ENCODE measurements at places on chromosomes 12 and 14.
A peak's percentile ranks its signal among the peaks of the same experiment; 100 is the strongest.

GRCh38 chr12:85309125-85309566, 29.1 kb downstream of the ALX1 start:
- DNase-seq, result no peak

DNA sequence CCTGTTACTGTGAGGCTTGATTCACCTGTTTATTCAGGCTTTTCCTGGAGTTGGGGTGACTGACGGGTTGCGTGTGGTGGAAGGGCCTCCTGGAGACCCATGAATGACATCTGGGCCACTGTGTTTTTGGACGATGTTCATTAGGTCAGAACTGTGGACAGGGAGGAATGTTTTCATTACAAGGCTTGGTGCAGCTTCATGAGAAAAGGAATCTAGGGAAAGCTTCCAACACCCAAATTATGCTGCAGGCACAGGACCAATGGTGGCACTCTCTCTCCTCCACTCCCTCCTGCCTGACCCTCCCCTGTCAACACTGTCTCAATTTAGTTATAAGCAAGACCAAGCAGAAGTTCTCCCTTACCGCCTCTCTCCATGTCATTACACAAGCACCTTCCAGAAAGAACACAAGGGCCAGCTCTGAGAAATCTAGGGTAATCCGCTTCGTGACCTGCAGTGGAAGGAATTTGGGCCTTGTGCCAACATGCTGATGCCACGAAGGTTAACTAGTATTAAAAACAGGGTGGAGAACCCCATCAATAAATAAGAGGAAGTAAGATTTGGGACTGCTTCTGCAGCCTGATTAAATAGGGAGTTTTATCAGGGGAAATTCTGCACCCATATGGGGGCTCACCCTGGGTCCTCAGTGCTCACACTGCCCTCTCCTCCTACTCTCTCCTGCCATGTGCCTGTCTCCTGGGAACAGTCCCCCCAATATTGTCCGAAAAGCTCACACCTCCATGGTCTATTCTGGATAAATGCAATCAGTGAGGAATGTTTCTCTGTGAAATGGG, 200.3 kb downstream of the KTN1 start:
- no peak for DNase-seq

DNA sequence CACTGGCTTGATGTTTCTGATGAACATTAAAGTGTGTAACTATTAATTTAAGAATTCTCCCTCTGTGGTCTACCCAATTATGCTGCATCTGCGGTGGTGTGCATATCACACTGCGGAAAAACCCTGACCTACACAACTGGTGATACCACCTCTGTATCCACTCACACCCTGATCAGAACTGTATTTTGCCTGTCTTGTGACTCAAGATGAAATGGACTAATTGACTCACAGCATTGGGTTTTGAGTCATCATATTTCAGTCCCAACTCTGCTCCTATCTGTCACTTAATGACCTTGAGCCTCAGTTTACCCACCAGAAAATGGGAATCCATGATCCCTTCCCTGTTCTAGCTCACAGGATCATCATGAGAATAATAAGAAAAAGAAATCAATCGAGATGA, 65.6 kb downstream of the NUAK1 start:
- no peak for DNase-seq

DNA sequence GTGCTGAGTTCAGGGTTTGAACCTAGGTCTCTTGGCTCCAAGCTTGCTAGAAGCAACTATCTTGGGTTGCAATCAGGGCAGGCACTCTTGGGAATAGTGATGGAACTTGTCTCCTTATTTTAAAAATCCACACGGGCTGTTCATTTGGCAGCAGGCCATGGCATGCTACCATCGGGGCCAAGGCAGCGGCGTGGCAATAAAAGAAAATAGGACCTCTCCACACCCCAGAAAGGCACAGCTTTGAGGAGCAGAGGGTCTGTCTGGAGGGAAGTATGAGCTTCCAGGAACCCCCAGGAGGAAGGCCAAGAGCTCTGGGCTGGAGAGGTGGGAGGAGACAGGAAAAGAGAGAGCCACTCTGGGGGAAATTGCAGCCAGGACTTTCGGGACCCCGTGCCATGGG, 15.3 kb downstream of the RPS6KL1 start:
- DNase-seq, result no peak

DNA sequence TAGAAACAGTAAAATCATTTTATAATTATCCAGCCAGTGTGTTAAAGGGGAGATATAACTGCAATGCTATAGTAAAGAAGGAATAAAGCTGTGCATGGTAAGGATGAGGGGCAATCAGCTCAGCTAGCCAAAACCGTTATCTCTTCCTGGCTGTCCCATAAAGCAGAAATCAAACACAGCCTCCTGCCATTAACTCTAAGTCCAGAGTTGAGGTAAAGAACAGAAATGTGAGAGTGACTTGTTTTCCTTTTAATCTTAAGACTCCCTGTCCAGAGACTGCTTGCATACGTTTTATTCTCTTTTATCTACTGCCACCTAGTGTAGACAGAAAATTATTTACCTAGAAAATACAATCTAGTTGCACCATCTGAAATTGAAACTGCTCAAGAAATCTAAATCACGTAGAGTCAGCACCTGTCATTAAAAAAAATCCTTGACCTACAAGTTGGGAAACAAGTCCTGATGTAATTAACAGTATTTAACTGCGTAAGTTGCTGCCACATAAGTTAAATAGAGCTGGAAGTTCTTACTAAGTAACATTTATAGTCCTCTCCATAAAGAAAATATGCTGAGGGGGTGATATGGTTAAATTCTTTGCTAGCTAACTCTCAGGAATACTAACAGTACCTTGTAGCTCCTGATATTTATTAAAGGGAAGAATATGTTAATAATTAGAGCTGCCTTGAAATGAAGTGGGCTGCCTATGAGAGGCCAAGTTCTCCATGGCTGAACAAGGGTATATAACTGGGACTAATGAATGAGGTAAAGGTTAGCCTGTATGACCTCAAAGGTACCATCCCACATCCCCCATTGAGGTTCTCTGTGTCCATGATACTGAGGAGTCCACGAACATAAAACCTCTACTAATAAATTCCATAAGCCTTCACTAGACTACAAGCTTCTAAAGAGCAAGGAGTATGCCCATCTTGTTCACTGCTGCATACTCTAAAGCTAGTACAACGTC, 62.7 kb downstream of the GALNT4 start:
- peak; percentile 76 for DNase-seq

DNA sequence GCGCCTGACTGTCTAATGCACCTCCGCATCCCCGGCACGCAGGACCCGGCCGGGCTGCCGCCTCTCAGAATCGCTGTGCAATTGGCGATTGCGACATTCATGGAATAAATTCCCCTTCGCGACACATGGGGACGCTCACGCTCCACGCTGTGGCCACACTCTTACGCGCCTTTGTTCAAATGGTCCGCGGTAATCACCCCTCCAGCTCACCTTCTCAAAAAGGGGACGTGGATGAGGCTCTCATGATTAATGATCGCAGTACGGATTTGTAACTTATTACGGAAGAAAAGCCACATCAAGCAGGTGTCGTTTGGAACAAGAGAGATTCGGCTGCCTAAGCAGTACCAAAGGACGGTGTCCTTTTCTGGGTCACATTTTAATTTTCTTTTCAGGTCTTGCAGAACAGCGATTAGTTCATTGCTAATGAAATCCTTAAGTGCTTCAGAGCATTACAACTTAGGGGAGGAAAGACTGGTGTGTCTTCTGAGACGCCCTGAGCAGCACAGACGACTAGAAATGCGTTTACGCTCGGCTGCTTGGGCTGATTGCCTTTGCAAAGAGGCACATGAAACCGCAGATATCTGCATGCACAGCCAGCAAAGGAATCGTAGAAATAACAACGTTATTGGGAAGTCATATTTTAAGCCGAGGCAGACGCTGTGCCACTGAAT, 37.3 kb upstream of the ADGRD1 start:
- DNase-seq, result peak; percentile 85

- DNase-seq, result no peak
These were observed 45.8 kb downstream of the MLXIP start for GRCh38 chr12:122124370-122124769.

GRCh38 chr12:75798136-75798926, 233.2 kb downstream of the PHLDA1 start:
- no peak for DNase-seq

- DNase-seq, result no peak
These were observed 2.8 kb upstream of the BAZ2A start for GRCh38 chr12:56632701-56633467.

DNA sequence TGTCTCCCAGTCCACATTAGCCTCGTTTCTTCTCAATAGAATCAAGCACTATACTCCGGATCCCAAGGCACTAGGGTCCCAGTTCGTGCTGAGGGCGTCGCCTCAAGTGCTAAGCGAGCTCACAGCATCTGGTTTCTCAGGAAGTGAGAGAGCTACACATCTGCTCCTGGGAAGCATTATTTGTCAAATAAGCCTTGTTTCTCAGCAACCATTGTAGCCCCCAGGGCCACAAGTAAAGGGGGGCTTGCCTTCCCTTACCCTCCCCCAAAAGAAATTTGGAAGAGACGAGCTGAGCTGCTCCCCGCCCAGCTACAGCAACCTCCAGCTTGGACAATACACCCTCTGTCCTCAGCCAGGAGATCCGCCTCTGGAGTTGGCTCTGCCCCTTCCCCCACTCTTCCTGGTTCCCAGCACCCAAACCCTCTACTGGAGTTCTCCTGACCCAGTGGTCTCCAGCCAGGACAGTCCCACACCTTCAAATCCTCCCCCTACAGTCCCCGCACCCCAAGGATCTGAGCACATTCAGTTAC, 5.7 kb upstream of the TNS2 start:
- DNase-seq, result peak; percentile 57

DNA sequence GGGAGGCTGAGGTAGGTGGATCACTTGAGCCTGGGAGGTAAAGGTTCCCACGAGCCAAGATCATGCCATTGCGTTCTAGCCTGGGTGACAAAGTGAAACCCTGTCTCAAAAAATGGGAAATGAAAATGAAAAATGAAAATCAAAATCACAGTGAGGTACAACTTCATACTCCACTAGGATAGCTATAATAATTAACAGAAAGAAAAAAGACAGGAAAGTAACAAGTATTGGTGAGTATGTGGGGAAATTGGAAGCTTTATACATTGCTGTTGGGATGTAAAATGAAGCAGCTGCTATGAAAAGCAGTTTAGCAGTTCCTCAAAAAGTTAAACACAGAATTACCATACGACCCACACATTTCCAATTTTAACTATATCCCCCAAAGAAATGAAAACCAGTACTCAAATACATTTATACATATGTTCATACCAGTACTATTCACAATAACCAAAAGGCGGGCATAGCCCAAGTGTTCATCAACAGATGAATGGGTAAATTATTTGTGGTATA, 22.2 kb downstream of the SGPP1 start:
- no peak for DNase-seq

- DNase-seq, result no peak
These were observed 6.1 kb downstream of the RHOF start for GRCh38 chr12:121787063-121788025.

GRCh38 chr12:7374423-7375144, 69.4 kb downstream of the CD163L1 start:
- DNase-seq, result peak; percentile 91
